ENCODE measurements at places on chromosomes 1 and 21.

GRCh38 chr1:23544444-23545389 is 13.7 kb upstream of the E2F2 start:
- peak; percentile 78 for DNase-seq

DNA sequence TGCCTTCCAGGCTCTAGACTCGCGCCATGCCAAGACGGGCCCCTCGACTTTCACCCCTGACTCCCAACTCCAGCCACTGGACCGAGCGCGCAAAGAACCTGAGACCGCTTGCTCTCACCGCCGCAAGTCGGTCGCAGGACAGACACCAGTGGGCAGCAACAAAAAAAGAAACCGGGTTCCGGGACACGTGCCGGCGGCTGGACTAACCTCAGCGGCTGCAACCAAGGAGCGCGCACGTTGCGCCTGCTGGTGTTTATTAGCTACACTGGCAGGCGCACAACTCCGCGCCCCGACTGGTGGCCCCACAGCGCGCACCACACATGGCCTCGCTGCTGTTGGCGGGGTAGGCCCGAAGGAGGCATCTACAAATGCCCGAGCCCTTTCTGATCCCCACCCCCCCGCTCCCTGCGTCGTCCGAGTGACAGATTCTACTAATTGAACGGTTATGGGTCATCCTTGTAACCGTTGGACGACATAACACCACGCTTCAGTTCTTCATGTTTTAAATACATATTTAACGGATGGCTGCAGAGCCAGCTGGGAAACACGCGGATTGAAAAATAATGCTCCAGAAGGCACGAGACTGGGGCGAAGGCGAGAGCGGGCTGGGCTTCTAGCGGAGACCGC is 2.0 kb upstream of the OLIG2 start:
- DNase-seq, result no peak

DNA sequence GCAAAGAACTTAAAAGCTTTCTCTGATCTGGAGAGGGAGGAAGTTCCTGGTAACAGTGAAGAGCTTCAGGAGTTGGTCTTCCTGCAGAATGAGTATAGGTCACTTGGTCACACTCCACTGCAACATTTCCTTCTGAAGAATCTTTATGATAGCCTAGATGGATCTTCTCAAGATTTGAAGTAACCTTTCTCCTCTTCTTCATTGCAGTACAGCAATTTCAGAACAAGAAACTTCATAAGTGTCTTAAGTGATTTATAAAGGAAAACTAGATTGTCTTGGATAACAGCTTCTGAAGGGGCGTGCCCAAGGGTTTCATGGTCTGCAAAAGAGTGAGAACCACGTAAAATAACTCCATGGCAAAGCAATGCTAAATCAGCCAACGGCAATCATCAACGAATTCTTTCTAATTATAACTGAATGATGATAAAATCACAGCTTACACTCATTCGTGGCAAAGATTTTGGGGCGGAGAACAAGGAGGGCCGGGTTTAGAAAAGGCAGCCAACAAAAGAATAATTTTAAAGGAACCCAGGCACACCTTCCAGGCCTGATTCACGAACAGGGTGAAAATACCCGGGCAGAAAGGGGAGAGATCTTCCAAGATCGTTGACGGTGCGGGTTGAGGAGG is 53.9 kb upstream of the ASPM start:
- no peak for DNase-seq

- no peak for DNase-seq
These were observed 3.1 kb upstream of the VAMP4 start for GRCh38 chr1:171744986-171745385.

GRCh38 chr1:27539901-27540861 is 50.2 kb upstream of the WASF2 start:
- no peak for DNase-seq

GRCh38 chr1:67441739-67442281 is 11.6 kb upstream of the SERBP1 start:
- no peak for DNase-seq

GRCh38 chr1:231705806-231706760 is 79.5 kb downstream of the DISC1 start:
- no peak for DNase-seq

DNA sequence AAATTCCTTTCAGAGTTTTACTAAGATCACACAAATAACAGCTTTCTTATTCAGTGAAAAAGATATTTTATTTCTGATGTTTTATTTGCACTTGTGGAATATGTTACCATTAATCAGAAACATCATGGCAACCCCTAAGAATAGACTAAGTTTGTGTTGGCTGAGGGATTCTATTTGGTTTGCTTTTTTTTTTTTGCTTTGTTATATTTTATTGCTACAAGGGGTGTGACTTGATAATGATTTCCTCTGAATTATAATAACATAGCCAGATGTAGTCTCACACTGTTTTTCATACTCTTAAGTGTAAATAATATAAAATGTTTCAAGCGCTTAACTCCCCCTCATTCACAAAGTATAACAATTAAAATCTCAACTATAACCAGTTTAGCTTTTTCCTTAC is 20.0 kb downstream of the GLRX2 start:
- no peak for DNase-seq

Data from CD4-positive, alpha-beta T cell treated with Interleukin-4 for 1 hour (primary cell).